ENCODE measurements at places on chromosomes 2 and 18.

DNA sequence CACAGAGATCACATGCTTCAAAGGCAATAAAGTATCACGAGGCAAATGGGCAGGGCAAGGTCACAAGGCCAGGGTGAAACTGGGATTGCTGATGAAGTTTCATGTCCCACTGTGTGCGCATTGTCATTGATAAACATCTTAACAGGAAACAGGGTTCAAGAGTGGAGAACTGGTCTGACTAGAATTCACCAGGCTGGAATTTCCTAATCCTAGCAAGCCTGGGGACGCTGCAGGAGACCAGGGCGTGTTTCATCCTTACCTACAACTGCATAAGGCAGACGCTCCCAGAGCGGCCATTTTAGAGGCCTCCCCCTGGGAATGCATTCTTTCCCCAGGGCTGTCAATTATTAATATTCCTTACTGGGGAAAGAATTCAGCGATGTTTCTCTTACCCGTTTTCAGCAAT is 33.2 kb downstream of the PTPN4 start:
- DNase-seq = no peak

DNA sequence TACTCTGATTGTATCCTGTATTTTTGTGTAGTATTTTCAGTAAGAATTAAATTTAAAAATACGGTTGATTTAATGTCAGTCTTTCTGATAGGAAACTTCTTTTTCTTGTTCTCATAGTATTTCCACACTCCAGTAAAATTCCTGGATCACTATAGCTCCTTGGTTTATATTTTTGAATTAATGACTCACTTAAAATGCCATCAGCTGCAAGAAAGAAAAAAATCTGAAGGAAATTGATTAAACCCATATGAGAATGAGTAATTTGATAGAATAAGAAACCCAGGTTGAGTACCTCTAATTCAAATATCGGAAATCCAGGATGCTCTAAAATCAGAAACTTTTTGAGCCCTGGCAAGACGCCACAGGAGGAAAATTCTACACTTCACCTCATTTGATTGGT is 186.8 kb upstream of the RND3 start:
- DNase-seq = no peak

- no peak for DNase-seq
Observed at GRCh38 chr18:11996190-11996754, 15.0 kb downstream of the IMPA2 start.

GRCh38 chr2:66538291-66538690 is 103.4 kb downstream of the MEIS1 start:
- DNase-seq = no peak

DNA sequence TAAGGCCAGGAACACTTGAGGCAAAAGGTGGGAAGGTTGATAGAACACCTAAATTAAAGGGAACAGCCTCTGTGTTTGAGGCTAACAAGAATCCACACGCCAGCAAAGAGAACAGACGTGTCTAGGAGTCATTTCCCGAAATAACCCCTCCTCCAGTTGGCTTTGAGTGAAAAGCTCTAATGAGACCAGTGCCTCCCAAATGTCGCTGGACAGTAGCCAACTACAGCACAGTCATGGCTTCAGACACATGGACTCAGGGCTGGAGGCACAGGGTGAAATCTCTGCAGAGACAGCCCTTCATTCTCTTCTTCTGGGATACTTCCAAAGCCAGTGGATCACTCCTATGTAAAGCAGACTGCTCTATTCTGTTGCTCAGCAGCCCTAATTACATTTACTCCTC is 49.6 kb downstream of the SOWAHC start:
- peak; percentile 43 for DNase-seq

DNA sequence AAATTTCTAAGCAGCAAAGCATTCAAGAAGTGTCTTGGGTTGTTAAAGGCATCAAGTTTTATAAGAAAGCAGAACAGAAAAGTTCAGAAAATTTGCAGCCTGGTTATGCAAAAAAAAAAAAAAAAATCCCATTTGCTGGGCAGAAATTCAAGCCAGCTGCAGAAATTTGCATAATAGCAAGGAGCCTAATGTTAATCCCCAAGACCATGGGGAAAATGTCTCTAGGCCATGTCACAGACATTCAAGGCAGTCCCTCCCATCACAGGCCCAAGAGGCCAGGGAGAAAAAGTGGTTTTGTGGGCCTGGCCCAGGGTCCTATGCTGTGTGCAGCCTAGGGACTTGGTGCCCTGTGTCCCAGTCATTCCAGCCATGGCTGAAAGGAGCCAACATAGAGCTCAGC is 269.0 kb upstream of the SLC39A10 start:
- no peak for DNase-seq

- DNase-seq = peak; percentile 73
Observed at GRCh38 chr2:228613133-228613850, 431.8 kb upstream of the SPHKAP start.

DNA sequence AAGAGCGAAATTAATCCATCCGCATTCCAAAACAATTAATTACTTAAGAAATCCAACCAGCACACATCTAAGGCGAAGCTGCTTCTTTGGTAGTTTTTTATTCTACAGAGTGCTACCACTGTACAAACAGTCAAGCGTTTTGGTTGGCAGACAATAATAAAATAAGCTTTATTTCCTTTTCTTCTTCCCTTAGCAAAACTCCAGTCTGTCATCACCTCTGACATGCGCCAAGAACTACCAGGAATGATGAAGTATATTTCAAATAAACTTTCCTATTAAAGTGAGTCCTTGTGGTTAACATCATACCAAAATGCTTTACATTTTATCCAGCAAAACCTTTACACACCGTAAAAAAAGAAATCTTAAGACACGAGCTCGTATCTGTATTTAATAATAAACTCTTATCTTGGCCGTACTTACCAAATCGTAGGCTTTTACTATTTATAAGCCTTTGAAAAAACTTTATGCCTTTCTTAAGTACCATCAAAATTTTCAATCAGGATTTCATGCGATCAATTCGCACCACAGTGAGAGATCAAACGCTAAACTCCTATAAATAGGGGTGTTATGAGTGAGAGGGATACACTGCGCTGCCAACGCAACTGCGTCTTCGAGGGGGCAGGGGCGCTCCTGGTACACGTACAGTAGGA is 1.3 kb downstream of the ATL2 start:
- no peak for DNase-seq

GRCh38 chr2:176820371-176820932 is 392.1 kb upstream of the HNRNPA3 start:
- DNase-seq = no peak

- peak; percentile 9 for DNase-seq
Observed at GRCh38 chr2:175811971-175812370, 190.1 kb downstream of the LNPK start.

- no peak for DNase-seq
Observed at GRCh38 chr2:177405029-177405692, 12.6 kb downstream of the AGPS start.
